H4 (cell line): ENCODE measurements at places on chromosomes 2 and 18. TPM values are rescaled to one million over a fixed set of nuclear protein-coding genes. Genes with fewer than 3 reads are reported as not detected.

GEN1 gene
- total RNA-seq = 4.5 and 8.7 TPM in 2 replicates

ALK gene
- not detected in 2 replicates for total RNA-seq

ZCCHC2 gene
- 5.2 and 5.3 TPM in 2 replicates for total RNA-seq

DNA sequence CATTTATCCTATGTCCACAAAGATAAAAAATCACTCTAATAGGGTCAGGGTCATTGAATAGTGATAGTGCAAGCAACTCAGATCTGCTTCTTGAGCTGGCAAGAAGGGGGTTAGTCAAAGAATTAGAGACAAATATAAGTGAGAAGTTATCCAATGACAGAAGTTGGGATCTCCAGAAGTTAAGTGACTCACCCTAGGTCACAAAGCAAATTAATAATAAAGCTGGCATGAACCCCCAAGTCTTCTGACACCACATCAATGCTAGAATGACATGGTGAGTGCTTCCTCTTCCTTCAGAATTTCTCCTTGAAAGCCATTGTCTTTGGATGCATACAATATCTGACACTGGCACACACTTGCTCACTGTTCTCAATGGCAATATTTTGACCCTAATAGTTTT is 343.5 kb downstream of the RIT2 start:
- no peak for DNase-seq

BOD1L2 gene
- total RNA-seq = not detected in 2 replicates

DNA sequence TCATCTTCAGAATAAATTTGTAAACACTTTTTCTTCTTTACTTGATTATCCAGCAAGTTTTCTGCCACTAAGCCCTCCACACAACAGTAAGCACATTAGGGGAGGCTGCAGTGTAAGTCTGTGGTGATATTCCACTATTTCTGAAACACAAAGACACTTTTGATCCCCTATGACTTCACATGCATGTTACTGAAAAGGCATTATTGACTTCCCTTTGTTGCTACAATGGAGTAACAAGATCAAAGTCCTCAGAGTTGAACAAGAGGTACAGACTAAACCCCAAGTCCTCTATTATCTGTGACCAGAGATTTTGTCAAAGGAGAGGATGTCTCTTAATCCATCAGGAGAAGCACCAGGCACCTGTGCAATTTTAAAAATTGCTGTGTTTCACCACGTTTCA is 157.9 kb downstream of the CD226 start:
- DNase-seq = no peak
